ENCODE measurements at places on chromosomes 4 and X.

DNA sequence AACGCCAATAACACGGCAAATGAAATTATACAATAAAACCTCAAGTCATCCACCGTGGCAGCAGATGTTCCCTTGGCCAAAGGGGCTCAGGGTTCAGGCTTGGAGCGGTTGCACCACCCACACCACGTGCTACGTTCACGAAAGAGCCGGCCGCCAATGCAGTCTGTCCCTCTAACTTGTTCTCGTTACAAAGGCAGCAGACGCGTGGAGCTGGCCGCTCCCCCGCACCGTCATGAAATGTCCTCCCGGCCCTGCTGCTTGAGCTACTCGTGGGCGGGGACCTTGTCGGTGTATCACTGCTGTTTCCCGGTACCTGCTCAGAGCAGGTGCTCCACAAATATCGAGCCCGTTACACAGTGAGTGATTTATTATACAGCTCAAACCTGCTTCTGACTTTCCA, 36.4 kb upstream of the MAN2B2 start:
- DNase-seq, result no peak

DNA sequence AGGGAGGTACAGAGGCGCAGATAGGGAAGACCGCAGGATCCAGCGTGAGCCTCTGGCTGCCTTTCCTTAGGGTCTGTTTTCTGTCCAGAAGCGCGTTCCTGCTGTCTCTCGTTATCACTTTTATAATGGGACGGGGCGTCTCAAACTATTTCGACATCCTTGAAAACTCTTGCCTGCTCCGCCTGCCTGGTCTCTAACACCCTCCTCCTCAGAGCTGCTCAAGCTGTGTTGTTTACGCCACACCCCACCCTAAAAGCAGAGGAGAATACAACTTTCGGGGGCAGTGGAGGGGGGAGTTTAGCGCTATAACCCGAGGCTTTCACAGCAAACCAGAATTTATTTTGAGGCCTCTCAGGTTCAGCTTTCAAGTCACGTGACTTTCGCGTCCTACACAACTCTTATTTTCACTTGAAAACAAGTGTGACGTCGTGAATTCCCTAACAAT, 646 bp upstream of the FAM3A start:
- DNase-seq, result no peak

- DNase-seq, result no peak
These were observed 53.1 kb downstream of the OCRL start for GRCh38 chrX:129593137-129593536.

- DNase-seq, result no peak
These were observed 307.0 kb downstream of the FSTL5 start for GRCh38 chr4:161856711-161857326.

GRCh38 chr4:177242651-177243286, 66.9 kb upstream of the NEIL3 start:
- DNase-seq, result no peak

GRCh38 chr4:76897536-76898384, at the start of gene SOWAHB:
Gene SOWAHB (minus strand): TSS chr4:76898144. CDS start chr4:76897849, 295 bp downstream.
- no peak for DNase-seq

GRCh38 chr4:110085131-110085530, 113.3 kb downstream of the ELOVL6 start:
- no peak for DNase-seq

DNA sequence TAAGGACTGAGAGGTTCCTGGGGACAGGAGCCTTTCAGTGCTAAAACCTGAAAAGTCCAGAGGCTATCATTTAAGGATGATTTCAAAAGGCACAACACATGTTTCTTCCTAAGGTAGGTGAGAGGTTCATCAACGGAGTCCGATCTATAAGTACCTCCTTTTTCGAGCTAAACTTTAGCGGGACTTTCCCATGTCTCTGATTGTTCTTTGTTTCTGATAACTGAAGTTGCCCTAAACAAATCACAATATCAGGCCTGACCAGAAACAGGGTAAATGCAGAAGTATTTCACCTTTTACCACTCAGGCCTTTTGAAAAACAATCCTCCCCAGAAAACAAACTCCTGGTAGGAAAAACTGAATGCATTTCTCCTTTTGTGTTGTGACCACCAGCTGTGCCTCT, 17.6 kb downstream of the PIR start:
- DNase-seq, result no peak
